ENCODE measurements at places on chromosomes 6 and 20.

DNA sequence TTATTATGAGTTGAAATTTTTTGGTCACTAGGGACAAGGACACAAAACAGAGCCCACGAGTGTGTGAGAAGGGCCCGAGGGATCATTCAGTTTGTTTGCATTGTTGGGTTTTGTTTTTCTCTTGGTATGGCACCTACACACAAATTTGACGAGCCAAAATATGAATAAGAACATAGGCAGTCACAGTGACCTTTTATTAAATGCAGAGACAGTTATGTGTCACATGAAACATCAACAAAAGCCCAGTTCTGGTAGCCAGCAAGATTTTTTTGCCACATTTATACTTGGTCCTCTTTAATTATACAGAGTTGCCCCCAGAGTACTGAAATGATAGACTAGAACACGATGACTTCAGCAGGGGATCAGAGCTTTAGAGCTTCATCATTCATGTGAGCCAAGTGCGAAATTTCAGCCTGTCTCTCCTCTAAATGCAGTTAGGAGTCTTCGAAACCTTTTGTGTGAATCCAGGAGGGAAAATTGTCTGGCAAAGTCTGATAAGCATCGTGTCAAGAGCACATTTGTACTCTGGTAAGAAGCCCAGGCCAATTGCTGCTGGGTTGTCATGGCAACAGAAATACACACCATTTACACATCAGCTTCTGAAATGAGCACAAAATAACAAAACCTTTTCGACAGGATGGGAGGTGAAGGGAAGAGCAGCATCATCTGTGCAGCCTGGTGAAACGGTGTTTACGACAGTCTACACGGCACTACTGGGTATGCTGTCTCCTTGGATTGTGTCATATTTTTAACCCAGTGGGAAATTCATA lies 79.2 kb upstream of the RIPOR2 start:
- peak; percentile 64 for DNase-seq

- no peak for DNase-seq
These were observed 51.3 kb downstream of the DAAM2 start for GRCh38 chr6:39843305-39844020.

DNA sequence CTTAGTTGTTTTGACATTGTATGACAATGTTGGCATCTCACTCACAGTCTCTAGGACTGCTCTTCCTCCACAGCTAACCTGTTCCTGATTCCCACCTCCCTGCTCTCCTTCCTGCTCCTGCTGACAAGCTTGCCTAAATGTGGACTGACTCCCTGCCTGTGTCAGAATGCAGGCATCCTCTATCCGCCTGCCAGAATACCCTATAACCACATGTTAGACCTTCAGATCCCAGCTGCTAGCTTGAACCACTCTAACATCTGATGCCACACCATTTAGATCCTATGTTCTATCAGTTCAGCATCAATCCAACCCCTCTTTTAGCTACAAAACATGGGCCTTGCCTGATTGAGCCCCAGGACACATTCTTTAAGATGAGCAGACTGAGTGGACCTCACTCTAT lies 12.2 kb downstream of the FILIP1 start:
- DNase-seq = no peak

GRCh38 chr6:165231581-165232561 lies 77.5 kb downstream of the C6orf118 start:
- DNase-seq = peak; percentile 4

DNA sequence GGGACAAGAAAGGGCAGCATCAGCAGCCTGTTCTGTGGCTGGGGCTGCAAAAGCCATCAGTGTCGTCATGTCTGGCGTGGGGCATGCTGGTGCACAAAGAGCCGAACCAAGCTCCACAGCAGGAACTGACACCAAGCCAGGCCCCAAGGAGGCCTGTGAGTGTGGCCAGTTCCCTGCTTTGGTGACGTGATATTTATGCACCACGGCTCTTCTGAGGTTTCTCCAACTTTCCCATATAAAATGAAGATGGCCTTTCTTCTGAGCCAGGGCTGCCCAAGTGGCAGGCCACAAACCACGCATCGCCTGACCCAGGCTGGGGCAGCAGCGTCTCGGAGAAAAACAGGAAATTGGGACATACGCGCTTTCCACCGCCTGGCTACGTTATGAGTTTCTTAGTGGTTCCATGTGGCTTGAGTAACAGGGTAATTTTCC lies 109.9 kb downstream of the RIN2 start:
- DNase-seq = no peak

DNA sequence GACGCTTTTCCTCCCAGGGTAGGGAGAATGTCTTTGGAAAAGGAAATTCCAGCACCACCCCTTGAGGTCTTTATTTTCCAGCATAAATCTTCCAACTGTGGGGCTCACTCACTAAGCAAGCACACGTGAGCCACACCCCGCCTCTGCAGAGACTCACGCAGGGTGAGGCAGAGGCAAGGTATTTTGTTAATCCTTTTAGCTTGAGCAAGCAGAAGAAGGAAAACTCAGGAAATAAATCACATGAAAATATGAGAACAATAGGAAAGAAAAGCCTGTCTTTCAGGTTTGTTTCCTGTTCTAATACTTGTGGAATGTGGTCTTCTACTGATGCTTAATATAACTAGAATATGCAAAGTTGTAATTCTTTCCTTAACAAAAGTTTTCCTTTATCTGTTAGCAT lies 4.1 kb upstream of the PHACTR2 start:
- no peak for DNase-seq

GRCh38 chr6:157569543-157569942 lies 188.6 kb downstream of the ZDHHC14 start:
- no peak for DNase-seq

DNA sequence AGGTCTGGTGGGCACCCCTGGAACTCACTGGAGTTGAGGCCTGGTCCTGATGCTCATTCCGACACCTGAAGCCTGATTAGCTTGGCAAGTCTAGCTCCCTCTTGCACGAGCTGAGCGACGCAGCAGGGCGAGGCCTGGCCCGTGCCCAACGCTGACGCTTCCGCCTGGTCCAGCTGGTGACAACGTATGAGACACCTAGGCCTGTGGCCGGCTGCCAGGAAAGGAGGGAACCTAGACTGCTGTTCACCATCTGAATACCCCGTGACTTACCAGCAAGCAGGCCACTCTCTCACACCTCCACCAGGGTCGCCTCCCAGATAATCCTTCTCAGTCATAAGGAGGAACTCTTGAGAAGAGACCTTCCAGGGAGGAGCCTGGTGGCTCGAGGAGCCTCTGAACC lies 24.5 kb downstream of the YTHDF1 start:
- peak; percentile 74 for DNase-seq

DNA sequence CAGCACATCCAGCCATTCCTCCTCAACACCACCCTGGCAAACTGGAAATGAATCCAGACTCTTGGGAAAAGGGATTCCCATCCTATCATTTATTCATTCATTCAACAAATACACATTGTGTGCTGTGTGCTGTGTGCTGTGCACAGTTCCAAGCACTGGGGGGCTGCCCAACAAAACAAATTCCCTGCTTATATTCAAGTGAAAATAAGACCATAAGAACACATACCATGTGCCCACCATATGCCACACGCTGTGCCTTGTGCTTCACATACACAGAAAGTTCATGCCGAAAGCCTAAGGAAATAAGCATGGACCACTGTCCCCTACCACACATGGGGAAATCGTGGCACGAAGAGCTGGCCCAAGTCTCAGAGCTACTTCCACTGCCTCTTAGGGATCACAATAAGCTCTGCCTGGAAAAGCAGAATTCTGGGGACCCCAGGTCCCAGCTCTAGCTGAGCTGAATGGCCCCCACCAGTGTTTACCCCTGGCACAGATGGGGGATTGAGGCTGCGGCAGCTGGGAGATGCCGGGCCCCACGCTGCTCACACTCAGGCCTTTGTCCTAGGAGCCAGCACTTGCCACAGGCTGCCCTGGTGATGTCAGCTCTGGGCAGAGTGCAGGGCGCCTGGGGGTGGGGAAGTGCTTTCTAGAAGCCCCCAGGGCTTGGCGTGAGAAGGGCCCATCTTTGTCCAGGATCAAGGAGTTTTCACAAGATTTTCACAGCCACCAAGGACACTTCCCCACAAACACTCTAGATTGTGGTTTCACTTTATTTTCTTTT lies 99.6 kb downstream of the PREX1 start:
- DNase-seq = no peak

GRCh38 chr6:165987483-165988301 lies 180.0 kb downstream of the TBXT start:
- no peak for DNase-seq

DNA sequence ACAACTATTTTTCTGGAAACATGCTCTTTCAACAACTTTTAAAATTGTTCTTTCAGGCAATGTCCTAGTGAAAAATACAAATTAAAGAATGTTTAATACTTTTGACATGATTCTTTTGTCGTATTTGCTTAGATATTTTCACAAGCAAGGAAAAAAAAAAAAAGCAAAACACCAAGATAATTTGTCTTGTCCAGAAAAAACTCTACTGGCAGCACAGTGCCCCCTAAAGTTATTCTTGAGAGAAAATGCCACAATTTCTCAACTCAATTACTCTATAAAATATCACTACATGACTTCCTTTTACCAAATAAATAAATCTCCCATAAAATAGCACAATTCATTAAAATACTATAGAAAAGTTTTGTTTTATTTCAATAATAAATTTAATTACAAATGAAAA lies 652.5 kb upstream of the EPHA7 start:
- no peak for DNase-seq

DNA sequence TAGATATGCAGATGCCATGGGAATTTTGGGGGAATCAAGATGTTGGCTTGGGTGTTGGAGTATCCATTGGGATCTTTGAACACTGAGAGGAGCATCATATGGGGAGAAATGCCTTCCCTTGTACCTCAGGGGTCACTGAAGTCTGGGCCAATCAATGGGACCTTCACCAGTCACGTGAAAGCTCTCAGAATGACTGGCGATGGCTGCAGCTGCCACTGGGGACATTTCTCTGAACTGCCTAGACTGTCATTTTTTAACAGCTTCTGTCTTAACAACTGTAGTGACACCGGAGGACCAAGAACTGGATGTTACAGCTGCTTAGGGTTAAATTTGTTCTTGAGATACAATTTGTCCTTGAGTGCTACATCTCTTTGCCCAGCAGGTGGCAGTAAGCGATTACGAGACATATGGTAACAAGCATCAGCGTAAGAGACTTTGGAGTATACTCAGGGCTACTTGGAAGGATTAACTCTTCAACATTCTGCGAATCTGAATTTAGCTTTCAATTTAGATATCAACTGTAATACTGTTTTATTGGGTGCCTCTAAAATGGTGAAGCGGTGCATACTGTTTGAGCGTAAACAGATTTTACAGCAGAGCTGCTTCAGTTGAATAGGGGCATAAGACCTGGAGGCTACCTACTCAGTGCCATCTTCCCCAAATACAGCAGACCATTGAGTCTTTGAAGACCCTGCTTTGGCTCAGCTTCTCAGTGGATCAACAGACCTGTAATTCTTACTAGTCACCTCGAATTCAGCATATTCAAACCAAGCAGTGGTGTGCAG lies 36.0 kb downstream of the CCN2 start:
- no peak for DNase-seq

GRCh38 chr20:1786486-1786885 lies 108.7 kb upstream of the SIRPA start:
- no peak for DNase-seq

DNA sequence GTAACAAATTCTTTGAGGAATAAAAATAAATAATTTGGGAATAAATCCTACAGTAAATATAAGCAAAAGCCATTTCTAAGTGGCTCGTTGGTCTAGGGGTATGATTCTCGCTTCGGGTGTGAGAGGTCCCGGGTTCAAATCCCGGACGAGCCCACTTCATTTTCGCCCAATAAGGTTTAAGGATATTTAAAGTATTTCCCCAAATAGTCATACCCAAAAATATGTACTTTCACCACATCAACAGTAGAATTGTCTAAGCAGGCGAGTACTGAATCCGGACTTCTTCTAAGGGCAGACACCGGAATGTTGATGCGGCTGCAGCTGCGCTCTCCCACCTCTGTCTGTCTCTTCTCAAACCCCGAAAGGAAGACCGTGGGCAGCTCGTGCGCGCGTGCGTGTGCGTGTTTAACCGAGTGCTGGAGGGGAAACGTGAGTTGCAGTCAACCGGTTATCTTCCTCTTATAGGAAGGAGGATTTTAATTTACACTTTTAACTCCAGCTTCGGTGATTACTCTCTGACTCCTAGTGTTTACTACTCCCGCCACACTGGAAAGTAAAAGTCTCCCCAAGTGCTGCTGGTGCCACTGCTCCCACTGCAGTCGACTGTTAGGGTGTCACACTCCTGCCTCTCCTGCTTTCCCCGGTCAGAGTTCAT lies 155.7 kb upstream of the PRSS16 start:
- no peak for DNase-seq
